ENCODE measurements at places on chromosomes 11 and 22. TPM values are rescaled to one million over a fixed set of nuclear protein-coding genes. Genes with fewer than 3 reads are reported as not detected.

The SMC1B gene
- under 0.01 TPM for total RNA-seq

The RAG2 gene
- total RNA-seq, result not detected

The NLRP6 gene
- not detected for total RNA-seq

The ARHGEF17 gene
- 49.5 TPM for total RNA-seq

The C22orf15 gene
- 0.81 TPM for total RNA-seq

The POGLUT3 gene
- 29.9 TPM for total RNA-seq

The OTOG gene
- not detected for total RNA-seq
